ENCODE measurements at places on chromosomes 4 and X. TPM values are rescaled to one million over a fixed set of nuclear protein-coding genes. Genes with fewer than 3 reads are reported as not detected.

RTL3 gene
- not detected for total RNA-seq

FAM149A gene
- total RNA-seq: 20.8 TPM

DNA sequence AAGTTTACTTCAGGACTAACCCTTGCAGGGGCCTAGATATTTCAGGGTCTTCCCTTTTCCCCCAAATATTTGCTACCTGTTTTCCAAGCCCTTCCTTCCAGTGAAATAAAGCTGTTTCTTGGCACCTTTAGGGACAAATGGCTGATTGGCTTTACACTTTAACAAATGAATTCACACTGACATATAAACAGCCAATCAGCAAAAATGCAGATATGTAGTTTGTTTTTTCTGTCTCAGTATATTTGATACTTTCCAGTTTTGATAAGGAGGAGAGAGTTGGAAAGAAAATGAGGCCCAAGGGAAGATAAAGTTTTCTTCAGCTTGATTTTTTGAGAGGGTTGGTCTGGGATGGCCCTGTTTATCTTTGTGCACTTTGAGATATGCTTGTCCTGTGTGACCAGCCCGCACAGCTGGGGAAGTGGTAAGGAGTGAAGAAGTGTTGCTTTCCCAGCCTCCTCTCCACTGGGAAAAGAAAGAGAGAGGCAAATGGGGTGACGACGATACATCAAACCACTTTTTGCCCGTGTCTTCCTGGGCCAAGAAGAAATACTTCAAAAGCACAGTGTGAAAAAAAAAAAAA is 67.5 kb downstream of the MGST2 start:
- no peak for DNase-seq

- DNase-seq: no peak
Measured at GRCh38 chrX:121457096-121457495, 409.7 kb downstream of the GLUD2 start.
